ENCODE measurements at places on chromosomes 5 and 9.

DNA sequence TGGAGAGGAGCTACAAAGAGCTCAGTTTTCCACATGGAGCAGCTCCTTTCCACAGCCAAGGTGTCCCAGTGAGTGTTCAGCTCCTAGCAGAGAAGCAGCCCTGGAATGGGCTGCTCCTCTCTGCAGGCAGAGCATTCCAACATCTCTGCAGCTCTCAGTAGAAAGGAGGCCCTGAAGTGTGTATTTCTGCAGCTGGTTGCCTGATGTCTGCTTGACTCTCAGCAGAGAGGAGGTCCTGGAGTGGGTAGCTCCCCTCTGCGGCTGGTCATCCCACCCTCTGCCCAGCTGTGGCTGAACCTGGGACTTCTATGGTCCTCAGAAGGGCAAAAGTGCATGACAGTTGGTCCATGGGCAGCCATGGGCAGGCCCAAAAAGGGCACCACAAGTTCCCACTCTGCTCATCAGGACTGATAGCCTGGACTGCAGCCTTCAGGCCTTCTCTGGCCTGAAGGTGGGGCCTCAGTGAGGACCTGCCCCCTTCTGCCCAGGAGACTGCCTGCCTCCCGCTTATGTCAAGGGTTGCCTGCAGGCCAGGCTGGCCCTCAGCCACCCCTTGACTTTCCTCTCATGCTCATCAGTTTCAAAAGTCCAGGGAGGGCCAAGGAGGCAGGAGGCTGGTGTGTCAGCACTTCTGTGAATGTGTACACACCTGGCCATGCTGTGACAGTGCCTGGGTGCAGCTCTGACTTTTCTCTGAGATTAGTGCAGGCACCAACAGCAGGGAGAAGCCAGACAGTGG lies 605.9 kb upstream of the FAM174A start:
- DNase-seq = no peak

DNA sequence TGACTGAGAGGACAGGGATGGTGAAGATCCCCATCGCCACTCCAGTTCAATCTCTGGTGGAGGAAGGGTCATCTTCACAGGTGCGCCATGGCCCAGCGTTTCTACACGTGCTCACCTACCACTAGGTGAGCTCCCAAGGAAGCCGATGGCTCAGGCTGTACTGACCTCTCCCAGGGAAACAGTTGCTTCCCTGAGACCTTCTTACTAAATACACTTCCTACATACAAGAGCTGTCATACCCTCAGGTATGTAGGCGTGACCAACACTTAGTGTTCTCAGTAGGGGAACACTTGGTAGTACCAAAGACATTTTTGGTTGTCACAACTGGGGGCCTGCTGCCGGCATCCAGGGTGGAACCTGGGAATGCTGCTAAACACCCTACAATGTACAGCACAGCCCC lies 75.2 kb downstream of the TENT4A start:
- DNase-seq = no peak

- DNase-seq = peak; percentile 63
Observed at GRCh38 chr9:111158363-111158762, 120.1 kb upstream of the LPAR1 start.

- peak; percentile 71 for DNase-seq
Observed at GRCh38 chr5:43601454-43602260, 1.3 kb upstream of the NNT start.

- DNase-seq = no peak
Observed at GRCh38 chr5:149869411-149869821, 75.2 kb downstream of the PDE6A start.

DNA sequence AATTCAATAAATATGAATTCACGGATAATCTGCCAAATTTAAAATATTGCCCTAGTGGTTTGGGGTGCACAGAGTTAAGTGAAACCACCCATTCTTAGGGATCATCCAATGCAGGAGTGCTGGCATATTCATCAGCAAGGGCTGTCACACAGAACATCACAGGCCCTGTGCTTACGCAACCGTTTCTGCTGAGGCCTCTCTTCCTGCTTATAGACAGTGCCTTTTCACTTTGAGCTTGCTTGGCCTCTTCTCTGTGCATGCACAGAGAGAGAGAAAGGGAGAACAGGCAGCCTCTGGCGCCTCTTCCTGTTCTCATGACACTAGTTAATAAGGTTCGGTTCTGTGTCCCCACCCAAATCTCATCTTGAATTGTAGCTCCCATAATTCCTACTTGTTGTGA lies 366.3 kb downstream of the ICE1 start:
- no peak for DNase-seq

- peak; percentile 65 for DNase-seq
Observed at GRCh38 chr5:57447658-57448057, 35.0 kb downstream of the ACTBL2 start.

DNA sequence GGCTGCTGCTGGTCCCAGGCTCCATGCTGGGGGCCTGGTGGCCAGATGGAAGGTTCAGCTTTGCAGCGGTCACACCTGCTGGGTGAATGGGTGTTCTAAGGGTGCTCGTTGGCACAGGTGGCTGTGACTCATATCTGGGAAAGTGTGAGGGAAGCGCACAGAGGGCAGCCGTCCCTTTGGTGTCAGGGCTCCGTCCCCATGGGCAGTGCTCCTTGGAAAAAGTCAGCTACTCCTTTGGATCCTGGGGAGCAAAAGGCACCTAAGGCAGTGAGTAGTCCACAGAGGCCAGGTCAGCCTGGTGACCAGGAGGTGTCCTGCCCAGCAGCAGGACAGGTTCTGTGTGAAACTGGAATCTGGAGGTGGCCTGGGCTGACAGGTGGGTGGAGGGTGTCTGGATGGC lies 18.4 kb upstream of the GBGT1 start:
- DNase-seq = no peak

DNA sequence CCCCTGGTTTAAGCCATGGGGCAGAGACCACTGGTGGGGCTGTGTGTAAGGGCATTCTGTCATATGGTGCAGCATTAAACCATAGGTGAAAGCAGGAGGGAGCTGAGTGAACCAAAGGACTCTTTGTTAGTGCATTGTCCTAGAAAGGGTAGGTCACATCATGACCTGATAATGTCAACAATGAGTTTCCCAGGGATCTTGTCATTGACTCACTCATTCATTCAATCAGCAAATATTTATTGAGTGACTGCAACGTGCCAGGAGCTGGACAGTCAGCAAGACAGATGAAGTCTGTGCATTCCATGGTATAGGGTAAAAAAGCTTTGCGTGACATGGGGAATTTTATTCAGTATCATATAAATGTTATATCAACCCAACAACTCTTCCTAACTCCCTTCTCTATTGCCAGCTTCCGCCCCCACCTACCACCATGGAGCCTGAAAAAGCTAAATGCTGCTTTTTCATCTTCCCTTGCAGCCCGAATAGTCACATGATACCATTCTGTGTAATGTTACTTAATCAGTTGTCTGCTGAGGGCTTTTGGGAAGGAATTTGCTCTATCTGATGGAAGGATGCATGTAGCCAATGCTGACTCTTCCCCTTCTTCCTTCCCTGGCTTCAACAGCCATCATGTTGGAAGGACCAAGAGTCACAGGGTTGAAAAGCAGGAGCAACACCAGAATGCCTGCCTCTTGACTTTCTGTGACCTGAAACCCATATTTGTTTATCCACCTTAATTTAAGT lies 11.5 kb upstream of the OTULINL start:
- peak; percentile 19 for DNase-seq

DNA sequence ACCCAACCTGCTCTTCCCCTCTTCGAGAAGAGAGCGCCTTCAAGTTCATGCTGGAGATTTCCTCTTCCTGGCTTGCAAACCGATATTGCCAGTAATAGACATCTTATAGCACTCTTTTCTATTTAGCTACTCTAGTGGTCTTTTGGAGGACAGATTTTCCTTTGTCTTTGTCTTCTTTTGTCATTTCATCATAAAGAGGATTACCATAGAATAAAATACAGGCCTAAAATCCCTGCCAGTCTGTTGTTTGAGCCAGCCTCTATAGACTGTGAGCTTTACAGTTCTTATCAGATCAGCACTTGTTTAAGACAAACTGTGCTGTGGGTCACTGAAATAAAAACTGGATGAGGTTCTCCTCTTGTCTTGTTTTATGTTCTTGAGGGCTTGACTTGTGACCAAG lies 802.8 kb downstream of the NR2F1-AS1 start:
- no peak for DNase-seq

GRCh38 chr5:138354387-138354786 lies 1.9 kb downstream of the KDM3B start:
- DNase-seq = peak; percentile 1

- no peak for DNase-seq
Observed at GRCh38 chr9:1747417-1747967, 267.7 kb upstream of the SMARCA2 start.

DNA sequence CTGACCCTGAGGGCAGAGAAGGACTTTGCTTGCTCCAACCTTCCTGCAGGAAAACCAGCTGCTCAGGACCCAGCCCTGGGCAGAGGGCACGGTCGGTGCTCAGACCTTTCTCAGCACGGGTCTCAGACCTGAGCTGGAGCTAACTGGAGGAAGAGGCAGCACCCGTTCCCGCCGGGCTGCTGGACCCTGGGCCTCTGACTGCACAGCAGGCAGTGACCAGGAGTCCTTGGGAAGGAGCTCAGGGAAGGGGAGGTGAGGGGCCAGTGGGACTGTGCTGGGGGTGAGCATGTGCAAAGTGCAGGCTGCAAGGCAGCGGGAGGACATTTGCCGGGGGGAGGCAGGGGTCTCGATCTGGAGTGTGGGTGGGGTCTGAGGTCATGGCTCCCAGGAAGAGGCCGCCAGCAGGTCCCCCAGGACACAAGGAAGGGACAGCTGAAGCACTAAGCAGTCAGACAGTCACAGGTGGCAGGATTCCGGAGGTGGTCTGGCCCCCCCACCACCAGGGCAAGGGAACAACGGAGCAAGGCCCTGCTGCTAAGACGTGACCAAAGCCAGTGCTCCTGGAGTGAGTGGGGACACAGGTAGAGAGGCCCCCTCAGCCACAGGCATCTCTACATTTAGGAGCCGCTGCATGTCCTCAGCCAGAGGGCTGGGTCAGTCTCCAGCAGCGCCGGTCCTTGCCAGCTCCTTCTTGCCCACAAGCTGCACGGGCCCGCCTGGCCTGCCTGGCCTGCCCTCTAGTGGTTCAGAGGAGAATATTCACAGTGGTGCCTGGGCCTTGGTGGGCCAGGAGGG lies 4.8 kb upstream of the DPM2 start:
- DNase-seq = peak; percentile 70

DNA sequence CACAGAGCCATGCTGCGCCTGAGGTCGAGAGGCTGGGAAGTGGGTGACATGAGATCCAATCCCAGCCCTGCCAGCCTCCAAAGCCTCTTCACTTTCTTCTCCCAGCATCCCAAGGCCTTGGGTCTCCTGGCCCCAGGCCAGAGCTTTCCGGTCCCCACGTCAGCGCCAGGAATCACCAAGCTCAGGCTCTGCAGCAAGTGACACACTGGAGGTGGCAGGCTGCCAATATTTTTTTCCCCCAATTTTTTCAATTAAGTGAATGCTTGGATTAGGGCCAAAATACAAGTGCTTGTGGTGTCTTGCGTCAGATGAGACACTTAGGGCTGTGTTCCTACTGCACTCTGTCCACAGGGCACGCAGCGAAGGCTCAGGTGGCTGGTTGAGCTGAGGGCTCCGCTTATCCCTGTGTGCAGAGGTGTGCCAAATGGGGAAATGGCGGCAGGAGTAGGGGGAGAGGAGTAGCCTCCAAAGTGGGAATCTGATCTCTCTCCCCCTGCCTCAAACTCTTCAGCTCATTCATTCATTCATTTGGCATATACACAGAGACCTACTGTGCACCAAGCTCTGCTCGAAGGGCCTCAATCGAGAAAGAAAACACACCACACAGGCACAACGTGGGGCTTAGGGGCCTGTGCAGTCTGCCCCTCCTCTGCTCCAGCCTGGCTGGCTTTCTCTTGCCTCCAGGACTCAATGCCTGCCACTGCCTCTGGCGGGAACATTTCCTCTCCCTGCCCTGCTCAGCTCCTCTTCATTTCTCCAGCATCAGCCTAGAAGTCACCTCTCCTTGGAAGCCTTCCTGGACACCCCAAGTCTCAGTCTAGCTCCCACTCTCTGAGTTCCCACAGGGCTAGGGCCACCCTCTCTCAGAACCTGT lies 16.6 kb downstream of the SH3PXD2B start:
- DNase-seq = peak; percentile 85

DNA sequence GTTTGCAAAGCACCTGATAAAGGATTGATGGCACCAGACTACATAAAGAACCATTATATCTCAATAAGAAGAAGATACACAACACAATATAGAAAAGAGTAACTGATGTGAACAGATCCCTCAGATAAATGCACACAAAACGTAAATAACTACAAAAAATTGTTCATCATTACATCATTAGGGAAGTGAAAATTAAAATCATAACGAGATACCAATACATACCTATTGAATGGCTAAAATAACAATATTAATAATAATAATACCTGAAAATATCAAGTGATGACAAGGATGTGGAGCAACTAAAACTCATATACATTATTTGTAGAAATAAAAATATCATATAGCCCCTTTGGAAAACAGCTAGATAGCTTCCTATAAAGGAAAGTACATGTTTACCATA lies 469.5 kb downstream of the DMRTA1 start:
- no peak for DNase-seq

GRCh38 chr5:145838276-145838675 lies 3.1 kb upstream of the PRELID2 start:
- DNase-seq = no peak

GRCh38 chr5:139177809-139178588 lies 20.2 kb downstream of the SIL1 start:
- no peak for DNase-seq

- DNase-seq = no peak
Observed at GRCh38 chr5:31827867-31828266, 188.9 kb downstream of the PDZD2 start.

GRCh38 chr9:12776513-12777055 lies 1.8 kb downstream of the LURAP1L start:
- DNase-seq = no peak

GRCh38 chr5:142032747-142033631 lies 20.2 kb upstream of the GNPDA1 start:
- DNase-seq = peak; percentile 10

- no peak for DNase-seq
Observed at GRCh38 chr5:62306323-62306895, 403 bp downstream of the KIF2A start.

DNA sequence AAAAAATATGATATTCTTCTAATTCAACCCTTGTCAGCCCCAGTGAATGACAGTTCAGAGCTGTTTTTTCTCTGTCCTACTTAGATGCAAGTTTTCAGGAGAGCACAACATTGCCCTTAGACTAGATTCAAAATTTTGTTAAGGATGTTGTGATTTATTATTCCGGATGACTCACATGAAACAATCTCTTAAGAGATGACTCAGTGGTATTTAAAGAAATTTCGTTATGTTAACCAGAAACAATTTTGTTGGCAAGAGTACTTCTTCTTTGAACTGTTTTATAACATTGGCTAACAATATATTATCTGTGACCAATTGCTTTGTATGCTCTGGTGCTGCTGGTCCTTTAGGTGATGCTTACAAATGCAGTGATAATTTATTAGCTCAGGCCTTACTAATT lies 132.0 kb downstream of the IZUMO3 start:
- DNase-seq = no peak

- no peak for DNase-seq
Observed at GRCh38 chr9:34459941-34460340, 1.3 kb downstream of the DNAI1 start.

- DNase-seq = peak; percentile 48
Observed at GRCh38 chr9:21993893-21994555, at the start of gene CDKN2A. Gene CDKN2A (minus strand): TSS chr9:21994392.

- DNase-seq = peak; percentile 67
Observed at GRCh38 chr5:173341961-173342430, 13.8 kb upstream of the STC2 start.

- DNase-seq = peak; percentile 76
Observed at GRCh38 chr9:112174222-112174964, 704 bp downstream of the SUSD1 start.

- DNase-seq = peak; percentile 55
Observed at GRCh38 chr9:78781681-78782080, 484.8 kb downstream of the PSAT1 start.

Data from EH (cell line).